ENCODE measurements at places on chromosomes 1 and 21.

- peak; percentile 44 for DNase-seq
Measured at GRCh38 chr1:204530932-204531331, 14.7 kb downstream of the MDM4 start.

DNA sequence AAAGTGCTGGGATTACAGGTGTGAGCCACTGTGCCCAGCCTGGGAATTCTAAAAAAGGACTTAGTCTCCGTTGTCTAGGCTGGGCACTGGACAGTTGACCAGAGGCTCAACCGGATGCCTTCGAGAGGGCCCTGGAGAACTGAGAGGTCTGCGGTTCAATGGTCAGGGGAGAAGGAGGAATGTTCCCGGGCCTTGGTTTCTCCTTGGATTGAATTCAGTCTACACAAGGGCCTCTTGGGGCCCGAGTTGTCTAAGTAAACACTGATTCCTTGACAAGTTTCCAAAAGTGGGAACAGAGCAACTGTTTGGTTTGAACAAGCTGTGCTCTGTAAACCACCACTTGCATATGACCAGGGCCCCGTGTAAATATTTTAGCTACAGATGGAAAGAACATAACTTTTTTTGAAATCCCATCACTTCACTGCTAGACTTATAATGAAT is 29.1 kb upstream of the CAPZB start:
- DNase-seq, result no peak

DNA sequence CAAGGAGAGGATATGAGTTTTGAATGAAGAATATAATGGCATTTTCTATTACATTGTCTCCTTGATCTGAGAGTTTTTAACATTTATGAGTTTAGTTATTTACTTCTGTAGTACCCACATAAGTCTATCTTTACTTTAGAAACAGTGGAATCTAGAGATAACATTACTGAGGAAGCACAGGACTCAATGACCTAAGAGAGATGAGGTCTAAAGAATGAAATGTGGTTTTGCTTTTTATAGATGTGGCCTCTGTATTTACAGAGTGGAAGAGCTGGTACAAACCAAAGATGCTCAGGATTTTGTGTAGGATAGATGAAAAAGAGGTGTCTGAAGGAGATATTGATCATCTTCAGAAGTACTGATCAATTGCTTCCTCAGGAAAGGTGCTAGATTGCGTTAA is 177.3 kb downstream of the KCTD3 start:
- no peak for DNase-seq

DNA sequence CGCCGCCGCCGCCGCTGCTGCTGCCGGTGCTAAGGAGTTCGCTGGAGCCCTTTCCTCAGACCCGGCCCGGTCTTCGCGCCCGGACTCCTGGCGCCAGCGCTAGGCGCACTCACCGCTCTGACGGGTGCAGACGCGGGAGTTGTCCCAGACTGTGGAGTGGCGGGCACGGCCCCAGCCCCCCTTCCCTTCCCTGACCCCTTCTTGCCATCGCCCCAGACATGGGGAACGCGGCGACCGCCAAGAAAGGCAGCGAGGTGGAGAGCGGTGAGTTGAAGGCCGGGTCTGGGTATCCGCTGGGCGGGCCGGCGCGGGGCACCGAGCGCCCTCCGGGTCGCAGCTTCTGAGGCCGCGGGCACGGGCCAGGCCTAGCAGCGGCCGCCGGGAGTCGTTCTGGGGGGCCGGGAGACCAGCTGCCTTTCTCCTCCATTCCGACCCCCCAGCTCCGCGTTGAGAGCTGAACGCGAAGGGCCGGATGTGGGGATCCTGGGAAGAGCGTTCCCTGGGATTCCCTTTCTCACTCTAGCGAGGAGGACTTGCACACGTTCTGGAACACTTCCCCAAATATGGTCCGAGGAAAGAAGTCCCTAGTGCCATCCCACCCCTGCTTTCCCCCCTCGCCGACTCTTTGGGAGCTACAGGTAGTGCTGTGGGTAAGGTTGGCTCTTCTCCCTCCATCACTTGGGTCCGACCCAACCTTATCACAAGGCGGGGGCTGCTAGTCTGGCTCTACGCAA is 65.8 kb upstream of the PRKACB start:
- no peak for DNase-seq

DNA sequence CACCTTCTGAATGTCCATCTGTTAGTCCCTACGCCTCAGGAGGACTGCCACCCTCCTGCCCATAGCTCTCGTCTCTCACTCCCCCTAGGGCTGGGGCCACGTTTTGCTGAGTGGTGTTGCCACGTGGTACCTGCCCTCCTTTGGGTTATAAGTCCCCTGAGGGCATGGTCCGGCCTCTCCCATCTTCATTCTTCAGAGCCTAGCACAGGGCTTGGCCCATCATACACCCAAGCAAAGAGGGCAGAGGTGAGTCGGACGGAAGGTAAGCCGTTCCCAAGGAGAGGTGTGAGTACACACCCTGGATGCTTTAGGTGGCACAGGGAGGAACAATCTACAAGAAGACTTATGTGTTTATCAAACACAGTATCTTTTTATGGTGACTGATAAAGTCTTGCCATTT is 10.9 kb downstream of the PADI2 start:
- no peak for DNase-seq

GRCh38 chr1:167484726-167485502 is 33.4 kb downstream of the CD247 start:
- DNase-seq, result no peak

GRCh38 chr21:14690886-14691285 is 144.8 kb upstream of the SAMSN1 start:
- DNase-seq, result no peak

DNA sequence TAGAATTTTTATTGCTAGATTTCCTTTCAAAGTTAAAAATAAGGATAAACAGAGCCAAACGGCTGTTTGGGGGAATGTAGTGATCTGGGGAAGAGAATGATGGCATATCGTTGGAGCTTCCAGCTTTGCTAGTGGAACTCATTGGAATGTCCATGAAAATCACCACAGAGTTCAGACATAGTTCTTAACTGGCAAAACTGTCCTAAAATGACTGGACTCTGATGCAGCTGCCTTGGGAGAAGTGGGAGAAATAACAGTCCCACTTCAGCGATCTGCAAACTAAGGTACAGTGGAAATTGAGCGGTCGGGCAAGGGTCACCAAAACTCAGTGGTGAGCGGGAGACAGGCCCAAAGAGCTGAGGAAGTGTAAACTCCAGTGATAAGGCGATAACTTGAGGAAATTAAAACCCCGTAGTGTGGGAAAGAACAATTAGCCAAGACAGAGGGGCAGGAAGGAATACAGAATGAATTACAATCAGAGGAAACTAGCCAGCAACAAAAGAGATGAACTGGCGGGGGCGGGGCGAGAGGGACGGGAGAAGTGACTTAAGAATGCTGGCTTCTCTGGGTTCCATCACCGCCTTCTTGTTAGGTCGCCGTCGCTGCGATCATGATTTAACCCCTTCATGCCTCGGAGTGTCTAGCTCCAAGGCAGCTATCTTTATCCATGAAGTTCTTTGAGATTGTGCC is 89.8 kb upstream of the ARHGAP29 start:
- DNase-seq, result no peak

- DNase-seq, result no peak
Measured at GRCh38 chr1:98110674-98111073, 189.8 kb upstream of the DPYD start.

- no peak for DNase-seq
Measured at GRCh38 chr1:32404946-32405345, 10.7 kb upstream of the BSDC1 start.

GRCh38 chr1:200909757-200910239 is 15.1 kb downstream of the INAVA start:
- no peak for DNase-seq

GRCh38 chr1:226644541-226645176 is 94.4 kb downstream of the ITPKB start:
- DNase-seq, result no peak

DNA sequence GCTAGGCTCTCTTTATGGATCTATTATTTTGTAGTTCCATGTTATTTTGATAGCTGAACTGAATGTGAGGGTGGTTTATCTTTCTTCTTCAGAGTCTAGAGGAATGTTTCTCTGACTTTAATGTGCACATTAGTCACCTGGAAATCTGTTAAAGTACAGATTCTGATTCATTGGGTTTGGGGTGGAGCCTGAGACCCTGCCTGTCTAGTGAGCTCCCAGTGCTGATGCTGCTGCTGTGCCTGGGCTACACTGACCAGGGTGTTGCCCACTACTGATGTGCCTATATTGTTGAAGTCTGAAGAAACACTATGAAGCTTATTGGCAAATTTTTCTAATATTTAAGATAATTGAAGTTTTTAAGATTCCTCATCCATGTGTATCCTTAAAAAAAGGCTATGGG is 35.9 kb downstream of the CD46 start:
- no peak for DNase-seq

DNA sequence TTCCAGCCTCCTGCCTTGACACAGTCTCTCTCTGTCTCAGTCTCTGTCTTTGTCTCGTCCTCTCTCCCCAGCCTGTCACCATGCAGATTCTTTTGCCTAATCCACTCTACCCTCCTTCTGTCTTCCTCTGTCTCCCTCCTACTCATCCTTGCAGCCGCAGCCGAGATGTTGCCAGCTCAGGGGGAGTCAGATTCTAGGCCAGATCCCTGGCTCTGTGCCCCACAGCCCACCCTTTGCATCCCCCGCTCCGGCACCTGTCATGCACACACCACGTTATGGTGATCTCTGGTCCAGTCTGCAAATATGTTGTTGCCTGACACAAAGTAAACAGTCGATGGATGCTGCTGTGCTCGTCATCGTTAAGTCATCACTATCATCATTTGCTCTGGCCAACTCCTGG is 35.5 kb upstream of the IGSF21 start:
- DNase-seq, result no peak

DNA sequence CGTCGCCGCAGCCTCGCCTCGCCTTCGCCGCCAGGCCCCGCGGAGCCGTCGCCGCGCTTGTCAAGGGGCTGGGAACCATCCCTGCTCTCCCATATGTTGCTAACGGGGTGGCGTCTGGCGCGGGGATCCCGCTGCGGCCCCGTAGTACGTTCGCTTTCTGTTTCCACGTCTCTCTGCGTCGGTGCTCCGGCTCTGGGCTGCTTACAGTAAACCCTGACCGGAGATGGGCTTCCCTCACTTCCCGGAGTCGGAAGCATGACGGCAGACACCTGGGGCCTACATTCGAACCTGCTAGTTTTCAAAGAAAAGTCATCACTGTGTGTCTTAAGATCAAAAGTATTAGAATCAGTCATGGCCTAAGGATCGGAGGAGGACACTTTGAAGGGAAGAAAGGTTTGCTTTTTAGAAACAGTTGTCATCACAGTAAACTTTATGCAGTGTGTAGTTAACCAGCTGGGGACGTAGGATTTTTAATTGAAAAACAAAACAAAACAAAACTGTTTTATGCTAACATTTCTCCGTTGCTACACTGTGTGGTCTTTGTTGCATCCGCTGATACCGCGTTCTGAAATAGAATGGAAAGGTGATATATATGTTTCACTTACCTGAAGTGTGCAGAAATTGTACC is 69.0 kb downstream of the SLC35A3 start:
- peak; percentile 83 for DNase-seq

DNA sequence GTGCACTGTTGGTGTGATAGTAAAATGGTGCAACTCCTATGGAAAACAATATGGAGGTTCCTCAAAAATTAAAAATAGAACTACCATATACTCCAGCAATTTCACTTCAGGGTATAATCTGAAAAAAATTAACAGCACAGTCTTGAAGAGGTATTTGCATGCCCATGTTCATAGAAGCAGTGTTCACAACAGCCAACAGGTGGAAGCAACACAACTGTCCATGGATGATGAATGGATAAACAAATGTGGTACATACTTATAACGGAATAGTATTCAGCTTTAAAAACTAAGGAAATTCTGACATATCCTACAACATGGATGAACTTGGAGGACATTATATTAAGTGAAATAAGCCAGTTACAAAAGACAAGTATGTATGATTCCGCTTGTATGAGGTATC is 8.2 kb downstream of the TTLL7 start:
- no peak for DNase-seq

GRCh38 chr1:11441211-11441952 is 37.6 kb upstream of the DISP3 start:
- no peak for DNase-seq

Measured in B cell (primary cell).